ENCODE measurements at places on chromosomes 12 and 14.
A peak's percentile ranks its signal among the peaks of the same experiment; 100 is the strongest.

DNA sequence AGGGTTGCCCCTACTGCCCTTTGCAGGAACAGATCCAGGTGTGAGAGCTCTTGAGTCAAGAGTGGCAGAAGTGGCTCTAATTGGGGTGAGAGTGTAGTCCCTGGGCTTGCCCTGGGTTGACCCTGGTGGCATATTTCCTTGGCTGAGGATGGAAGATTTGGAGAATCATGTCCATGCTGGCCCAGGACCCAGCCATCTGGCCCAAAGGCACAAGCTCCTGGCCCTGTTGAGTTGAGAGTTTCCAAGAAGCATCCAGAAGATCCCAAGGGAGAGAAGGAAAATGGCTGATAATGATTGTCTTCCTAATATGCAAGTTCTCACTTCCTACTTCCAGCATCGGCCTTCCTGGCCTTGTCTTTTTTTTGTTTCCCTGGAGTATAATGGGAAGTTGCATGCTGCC lies 55.5 kb upstream of the SRSF5 start:
- no peak for DNase-seq

DNA sequence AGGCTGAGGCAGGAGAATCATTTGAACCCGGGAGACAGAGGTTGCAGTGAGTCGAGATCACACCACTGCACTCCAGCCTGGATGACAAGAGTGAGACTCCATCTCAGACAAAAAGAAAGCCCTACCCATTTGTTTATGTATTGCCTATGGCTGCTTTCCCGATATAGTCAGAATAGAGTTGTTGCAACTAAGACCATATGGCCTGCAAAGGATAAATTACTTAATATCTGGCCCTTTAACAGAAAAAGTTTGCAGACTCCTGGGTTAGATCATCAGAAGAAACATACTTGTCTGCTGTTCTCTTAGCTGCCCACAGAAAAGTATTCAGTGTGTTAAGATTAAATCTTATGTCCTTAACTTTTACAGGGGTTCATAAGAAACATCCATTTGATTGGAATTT lies 122.4 kb upstream of the VASH1 start:
- DNase-seq, result no peak

- no peak for DNase-seq
Measured at GRCh38 chr14:68146818-68147217, 327.2 kb downstream of the RAD51B start.

- no peak for DNase-seq
Measured at GRCh38 chr12:127485528-127485927, 781.4 kb upstream of the TMEM132C start.

DNA sequence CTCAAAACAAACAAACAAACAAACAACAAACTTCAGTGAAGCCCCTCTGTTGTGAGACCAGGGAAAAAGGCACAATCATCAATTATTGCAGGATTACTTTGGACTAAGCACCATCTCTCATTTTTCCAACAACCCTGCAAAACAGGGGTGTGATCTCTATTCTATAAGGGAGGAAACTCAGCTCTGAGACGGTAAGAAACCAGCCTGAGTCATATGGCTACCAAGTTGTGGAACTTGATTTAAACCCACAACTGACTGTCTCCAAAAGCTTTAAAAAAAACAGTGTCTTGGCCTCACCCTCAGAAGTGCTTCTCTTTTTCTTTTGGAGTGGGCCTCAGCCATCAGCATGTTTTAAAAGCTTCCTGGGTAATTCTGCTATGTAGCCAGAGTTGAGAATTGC lies 49.8 kb downstream of the RIN3 start:
- DNase-seq, result no peak

- DNase-seq, result peak; percentile 47
Measured at GRCh38 chr14:20690848-20691640, 2.5 kb downstream of the ANG start.

- peak; percentile 86 for DNase-seq
Measured at GRCh38 chr14:34714320-34715126, at the start of gene CFL2. Gene CFL2, minus strand, starts transcription at chr14:34714593. Its CDS starts 53 bp downstream, at chr14:34714540.

DNA sequence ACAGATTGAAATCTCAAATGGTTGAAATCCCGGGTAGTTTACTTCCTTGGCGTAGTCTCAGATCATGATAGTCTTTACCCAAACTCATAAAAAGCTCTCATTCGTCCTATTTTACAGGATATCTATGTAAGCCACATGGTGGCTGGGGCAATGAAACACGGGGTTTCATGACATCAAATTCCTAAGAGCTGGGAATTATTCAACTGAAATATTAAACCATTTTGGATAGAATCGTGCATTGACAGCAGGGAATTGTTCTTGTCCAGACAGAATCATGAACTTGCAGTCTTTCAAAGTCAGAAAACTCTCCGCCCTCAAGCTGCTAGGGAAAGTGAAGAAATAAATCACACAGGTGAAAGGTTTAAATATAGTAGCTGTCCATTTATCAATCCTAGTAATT lies 33.2 kb upstream of the PRKAB1 start:
- no peak for DNase-seq

DNA sequence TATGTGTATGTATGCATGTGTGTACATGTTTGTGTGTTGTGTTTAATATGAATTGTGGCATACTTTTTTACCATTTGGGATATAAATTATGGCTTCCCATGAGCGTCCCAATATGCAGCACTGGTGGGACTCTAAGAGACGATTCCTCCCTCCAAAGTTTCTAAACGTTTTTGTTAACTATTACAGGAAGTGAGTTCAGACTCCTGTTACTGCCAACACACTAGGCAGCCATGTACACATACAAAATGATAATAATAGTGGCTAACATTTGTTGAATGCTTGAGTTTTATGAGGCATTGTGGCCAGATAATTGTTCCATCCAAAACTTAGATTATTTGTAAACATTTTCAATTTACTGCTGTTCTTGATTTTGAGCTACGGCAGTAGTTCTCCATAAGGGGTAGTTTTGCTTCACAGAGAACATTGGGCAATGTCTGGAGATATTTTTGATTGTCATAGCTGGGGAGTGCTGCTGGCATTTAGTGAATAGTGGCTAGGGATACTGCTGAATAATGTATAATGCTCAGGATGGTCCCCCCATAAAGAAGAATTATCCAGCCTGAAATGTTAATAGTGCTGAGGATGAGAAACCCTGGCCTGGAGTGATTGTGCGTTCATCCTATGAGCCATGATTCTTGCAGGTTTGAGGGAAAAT lies 45.1 kb downstream of the ARID2 start:
- no peak for DNase-seq

DNA sequence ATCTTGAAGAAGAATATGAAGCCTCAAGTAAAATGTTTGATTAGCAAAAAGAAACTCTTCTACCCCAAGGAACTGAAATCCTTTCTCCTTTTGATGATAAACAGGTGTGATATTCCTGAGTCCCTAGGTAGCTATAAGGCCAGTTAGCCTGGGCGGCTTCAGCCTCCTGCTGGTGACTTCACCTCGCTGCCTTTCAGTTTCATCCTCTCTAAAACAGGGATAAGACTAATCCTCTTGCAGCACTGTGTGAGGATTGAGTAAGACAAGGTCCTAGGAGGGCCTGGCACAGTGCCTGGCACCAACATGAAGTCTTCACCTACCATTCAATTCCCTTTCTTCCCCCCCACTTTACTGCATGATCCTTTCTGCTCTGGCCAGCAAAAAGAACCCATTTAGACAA lies 42.1 kb downstream of the CIT start:
- no peak for DNase-seq

GRCh38 chr14:104376202-104377140 lies 203.1 kb upstream of the C14orf180 start:
- no peak for DNase-seq

GRCh38 chr14:68771631-68772030 lies 21.2 kb downstream of the ZFP36L1 start:
- no peak for DNase-seq

DNA sequence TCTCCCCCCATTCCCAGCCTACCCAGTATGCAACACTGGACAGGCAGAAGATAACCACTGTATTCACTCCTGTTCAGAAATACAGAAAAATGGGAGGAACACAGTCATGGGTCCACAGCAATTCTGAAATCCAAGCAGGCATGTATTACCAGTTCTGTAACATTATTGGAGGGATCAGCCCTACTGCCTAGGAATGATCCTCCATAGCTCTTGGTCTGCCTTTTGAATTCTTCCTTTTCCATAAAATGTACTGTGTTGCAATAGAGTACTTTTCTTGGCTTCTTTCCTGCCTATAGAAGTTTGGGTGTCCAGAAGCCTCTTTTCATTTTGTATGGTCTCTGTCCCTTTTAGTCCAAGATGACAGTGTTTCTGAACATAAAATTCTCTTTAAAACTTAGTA lies 46.5 kb downstream of the SPATS2 start:
- DNase-seq, result no peak

DNA sequence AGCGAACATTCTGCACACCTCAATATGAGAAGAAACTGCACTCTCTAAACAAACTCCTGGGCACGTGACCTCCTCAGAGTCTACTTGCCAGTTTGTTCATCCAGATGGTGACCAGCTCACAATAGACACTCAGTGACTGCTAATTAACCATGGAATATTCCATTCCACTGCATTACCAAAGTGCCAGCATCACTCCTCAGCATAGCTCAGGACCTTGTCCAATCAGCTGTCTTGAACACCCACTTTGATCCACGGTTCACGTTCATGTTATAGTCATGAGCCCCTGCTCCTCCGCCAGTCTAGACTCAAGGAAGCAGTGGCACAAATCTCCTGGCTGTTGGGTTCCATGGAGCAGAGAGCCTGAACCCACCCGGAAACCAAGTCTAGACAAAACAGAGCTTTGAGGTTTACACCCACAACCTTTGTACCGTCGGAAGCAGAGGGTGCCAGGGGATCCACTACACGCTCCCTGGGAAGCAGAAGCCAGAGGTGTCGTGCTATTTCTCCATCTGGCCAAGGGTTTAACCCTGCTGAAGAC lies 285.3 kb downstream of the ZFP36L1 start:
- peak; percentile 38 for DNase-seq

- no peak for DNase-seq
Measured at GRCh38 chr14:62796431-62796830, 248.8 kb downstream of the KCNH5 start.

DNA sequence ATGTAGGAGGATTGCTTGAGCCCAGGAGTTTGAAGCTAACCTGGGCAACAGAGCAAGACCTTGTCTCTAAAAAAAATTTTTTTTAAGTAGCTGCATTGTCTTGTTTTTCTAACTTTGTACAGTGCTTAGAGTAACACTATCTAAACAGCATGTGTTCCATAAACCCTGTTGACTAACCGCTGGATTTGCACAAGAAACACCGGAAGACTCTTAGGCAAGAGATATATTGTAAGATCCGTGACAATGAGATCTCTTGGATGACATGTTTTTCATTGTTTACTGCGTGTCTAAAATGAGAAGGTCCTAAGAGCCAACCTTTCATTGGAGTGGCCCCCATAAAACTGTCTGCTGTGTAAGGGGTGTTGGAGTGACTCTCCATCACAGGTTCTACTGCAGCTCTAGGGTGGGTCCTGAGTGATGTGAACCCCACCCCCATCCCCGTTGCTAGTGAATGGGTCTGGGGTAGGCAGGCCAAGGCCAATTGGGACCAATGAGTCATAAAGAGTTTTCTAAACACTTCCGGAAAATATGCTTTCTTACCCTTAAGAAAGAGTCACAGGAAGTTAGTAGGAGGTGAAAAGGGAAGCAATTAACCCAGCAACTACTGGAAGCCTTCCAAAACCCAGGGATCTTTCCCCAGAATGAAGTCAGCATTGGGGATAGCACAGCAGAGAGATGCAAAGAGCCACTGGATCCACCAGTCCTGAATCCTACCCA lies 24.3 kb upstream of the PCNX1 start:
- no peak for DNase-seq

GRCh38 chr14:70873627-70874026 lies 33.6 kb upstream of the PCNX1 start:
- DNase-seq, result no peak

DNA sequence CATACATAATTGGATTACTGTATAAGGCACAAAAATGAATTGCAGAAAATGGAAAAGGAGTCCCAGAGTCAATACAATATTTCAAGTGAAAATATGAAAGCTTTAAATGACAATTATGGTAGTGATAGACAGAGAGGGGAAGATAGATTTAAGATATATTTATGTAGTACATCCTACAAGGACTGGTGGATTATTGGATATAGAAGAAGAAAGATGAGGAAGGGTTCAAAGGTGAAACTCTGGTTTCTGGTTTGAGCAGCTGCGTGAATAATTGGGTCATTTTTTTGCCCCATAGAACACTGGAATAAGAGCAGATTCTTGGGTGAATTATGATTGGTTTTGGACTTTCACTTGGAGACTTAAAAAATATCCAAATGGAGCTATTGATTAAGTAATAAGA lies 19.4 kb downstream of the PIK3C2G start:
- no peak for DNase-seq

DNA sequence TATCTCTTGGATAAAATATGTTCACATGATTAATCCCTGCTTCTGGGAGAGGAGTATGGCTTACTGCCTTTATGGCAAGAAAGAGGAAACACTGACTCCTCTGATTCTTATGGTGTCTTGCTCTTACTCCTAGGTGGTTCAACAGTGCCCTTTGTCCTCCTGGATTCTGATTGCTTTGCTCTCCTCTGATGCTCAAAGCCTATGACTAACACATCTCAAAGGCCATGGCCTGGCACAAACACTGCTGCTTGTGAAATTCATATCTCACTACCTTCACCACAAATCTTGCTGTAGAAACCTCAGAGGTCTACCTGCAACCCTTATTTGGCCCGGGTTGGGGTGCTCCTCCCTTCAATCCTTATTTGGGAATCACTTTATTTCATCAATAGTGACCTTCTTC lies 217.2 kb downstream of the C12orf50 start:
- DNase-seq, result no peak

- DNase-seq, result no peak
Measured at GRCh38 chr12:98341732-98342131, 173.7 kb upstream of the TMPO start.

GRCh38 chr14:38357557-38357956 lies 101.7 kb upstream of the CLEC14A start:
- DNase-seq, result peak; percentile 12

DNA sequence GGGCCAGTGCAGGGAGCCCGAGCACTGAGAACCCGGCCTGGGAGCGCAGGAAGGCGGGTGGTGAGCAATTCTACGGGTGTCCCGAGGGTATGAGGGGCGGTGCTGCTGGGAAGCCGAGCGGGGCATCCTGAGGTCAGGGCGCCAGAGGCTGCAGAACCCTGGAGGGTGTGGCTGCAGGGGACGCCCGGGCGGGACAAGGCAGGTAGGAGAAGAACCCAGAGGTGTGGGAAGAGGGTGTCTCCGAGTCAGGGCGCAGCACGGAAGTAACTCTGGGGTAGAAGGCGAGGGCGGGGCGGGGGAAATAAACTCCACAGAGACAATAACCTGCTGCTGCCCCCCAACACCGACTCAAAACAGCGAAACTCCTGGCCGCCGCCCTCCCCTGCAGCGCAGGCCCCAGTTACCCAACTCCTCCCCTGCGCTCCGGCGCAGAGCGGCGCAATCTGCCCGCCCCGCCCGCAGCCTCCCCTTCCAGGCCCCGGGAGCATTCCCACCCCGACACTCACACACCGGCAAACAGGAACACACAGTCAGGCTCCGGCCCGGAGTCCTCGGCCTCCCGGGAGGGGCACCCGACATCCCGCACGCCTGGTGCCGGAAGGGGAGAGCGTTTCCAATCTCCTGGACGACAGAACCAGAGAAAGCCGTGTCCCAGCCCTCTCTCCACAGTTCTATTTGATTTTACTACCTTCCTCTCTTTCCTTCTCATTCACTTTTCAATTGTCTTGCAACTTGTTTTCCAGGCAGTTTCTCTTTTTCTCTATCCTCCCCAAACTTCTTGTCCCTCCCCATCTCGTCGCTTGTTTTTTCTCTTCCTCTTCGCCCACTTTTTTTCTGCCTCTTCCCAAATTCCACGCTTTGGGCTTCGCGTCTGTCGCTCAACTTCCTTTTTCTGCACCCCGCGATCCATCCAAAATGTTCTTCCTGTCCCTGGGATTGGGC lies 2.4 kb downstream of the HRK start:
- DNase-seq, result no peak
